ENCODE measurements at places on chromosomes 1 and 21. TPM values are rescaled to one million over a fixed set of nuclear protein-coding genes. Genes with fewer than 3 reads are reported as not detected.

FAM72B gene
- 1.3 TPM for total RNA-seq

GRCh38 chr1:160638926-160639325, 7.9 kb downstream of the SLAMF1 start:
- no peak for DNase-seq

GRCh38 chr1:175168782-175169181, 23.8 kb downstream of the KIAA0040 start:
- DNase-seq: no peak

- DNase-seq: no peak
These were observed 17.8 kb downstream of the OR2B11 start for GRCh38 chr1:247440001-247440620.

DNA sequence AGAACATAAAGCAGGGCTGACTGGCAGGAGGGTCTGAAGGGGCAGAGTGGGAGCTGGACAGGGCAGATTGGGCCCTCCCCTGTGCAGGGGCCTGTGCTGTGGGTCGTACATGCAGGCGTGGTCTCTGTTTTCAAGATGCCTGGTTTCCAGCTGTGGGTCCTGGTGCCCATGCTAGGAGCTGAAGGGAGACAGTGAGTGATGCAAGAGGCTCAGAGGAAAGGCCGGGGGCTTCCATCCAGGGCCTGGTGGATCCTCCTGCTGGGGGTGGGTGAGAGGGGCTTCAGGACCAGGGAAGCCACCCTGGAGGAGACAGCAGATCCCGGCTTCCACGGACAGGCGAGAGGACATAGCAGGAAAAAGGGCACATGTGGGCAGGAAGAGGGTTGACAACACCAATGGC, 349.0 kb upstream of the VAMP3 start:
- DNase-seq: no peak

DNA sequence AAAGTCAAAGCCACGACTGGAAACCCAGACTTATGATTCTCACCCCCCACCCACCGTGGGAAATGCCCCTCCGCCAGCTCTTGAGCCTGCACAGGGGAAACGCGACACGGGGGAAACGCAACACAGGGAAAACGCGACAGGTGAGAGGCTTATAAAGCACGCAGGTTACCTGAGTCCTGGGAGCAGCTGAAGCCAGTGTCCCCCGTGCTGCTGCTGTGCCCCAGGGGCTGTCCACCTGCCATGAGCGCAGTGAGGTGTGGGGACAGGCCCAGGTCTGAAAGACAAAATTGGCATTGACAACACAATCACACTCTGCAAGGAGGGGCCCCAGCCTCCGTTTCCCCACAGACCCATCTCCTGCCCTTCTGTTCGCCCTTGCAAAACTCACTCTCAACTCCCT, 46.3 kb downstream of the GPR161 start:
- no peak for DNase-seq

DNA sequence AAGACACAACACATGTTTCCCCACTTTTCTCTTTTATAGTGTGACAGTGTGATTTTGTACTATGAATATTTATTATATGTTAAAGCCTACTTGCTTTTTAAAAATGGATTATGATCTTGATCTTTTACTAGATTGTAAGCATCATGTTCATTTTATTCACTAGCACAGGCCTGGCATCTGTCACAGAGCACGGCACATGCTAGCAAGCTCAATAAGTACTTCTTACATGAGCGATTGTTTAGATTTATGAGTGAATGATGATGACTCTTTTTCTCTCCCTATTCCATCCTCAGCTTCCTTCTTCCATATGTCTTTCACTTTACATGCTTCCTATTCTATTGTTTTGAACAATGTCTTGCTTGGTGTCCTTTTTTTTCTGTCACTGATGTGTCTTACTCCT, 1454.1 kb downstream of the MRPL39 start:
- DNase-seq: no peak

DNA sequence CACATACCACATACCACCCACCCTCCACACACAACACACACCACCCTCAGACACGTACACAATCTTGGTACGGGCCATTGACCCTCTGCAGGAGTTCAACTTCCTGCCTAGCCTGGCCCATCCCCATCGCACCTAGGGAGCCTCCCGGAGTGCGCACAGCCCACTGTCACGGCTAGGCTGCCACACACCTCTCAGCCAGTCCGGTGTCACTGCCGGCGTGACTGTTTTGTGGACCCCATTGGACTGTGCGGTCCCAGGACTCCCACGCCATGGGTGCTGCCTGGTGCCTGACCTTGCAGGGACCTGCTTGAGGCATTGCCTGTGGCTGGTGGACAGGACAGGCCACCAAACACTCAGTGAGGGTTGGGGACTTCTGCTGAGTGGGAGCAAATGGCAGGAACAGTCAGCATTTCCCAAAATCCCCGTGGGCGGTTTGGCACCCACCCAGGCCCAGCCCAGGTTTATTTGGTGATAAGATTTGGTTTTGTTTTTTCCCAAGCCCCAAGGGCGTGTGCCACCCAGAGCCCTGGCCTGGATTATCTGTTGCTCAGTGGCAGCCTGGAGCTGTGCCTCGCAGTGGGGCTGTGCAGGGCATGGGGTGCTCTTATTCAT, 27.7 kb downstream of the RAB7B start:
- no peak for DNase-seq

GRCh38 chr1:19186001-19186400, 24.1 kb downstream of the UBR4 start:
- DNase-seq: no peak

DNA sequence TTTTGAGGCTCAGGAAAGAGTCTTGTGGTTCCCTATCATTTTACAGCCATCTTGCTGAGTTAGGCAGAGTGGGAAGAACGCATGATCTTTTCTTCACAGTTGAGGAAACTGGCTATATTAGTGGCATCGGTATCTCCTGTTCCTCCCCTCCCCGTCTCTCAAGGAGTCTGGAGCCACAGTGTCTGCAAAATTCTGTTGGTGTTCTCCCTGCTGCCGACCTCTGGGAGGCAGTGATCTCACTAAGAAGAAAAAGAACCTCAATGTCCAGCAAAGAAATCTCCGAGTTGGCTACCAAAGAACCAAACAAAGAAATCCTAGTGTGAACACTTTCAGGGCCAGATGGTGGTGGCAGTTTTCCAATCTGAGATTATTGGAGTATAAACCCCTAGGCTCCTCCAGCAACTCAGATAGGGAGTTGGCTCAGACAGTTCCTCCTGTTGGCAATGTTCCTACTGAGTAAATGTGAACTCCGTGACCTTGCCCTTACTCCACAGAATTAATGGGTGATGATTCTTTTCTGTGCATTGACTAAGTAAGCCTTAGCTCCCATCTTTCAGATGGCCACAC, 41.2 kb downstream of the PRAMEF20 start:
- no peak for DNase-seq

FAM3B gene
- total RNA-seq: 43.1 TPM

DNA sequence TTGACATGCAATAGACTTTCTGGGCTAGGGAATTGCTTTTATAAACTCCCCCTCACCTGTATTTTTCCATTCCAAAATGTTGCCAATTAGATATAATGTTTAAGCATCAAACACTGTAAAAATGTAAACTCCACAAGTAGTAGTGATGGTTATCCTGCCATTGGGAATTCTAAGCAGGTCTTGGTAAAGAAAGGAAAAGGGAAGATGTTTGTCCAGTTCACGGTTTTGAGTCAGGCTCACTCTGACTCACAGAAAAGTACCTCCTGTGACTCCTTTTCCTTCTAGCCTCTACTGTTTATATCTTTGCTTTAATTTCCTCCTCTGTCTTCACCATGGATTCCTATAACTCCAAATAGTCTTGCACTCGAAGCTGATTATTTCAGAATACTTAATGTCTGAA, 19.0 kb upstream of the PTPN14 start:
- DNase-seq: no peak

GRCh38 chr21:29053011-29053553, 20.4 kb downstream of the CCT8 start:
- no peak for DNase-seq

CENPF gene
- total RNA-seq: 3.5 TPM

- DNase-seq: no peak
These were observed 8.5 kb upstream of the NBL1 start for GRCh38 chr1:19635646-19636045.

PTCH2 gene
- 1.9 TPM for total RNA-seq

DNA sequence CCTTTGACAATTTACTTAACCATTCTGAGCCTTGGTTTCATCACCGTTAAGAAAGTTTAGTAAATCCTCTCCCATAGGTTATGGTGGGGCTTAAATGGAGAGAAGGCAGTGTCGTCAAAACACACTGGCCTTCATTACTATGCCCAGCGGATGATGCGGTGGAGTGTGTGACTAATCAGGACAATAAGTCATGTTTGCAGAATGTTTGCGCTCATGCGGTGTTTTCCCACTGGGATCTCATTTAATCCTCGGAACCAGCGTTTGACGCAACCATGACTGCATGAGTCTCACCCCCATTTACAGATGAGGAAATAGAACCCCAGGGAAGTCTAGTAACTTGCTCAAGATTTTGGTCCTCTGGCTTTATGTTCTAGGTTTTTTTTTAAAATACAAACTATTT, 17.5 kb downstream of the SLC26A9 start:
- DNase-seq: no peak

DNA sequence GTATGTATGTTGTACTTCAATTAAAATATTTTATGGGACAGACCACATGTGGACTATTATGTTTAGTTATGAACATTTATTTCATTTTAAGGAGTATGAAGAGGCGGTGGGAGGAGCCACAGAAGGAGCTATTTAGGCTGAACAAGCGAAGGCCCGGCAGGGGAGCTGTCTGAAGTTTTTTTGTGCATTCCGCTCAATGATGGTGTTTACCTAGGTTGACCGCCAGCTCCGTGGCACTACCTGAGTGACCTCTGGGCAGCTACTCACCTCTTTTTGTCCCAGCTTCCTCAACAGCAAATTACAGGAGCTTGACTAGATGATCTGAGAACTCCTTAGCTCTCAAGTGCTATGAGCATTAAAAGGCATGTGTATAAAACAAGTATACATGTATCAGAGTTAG, 32.7 kb upstream of the C1orf198 start:
- DNase-seq: no peak

GRCh38 chr21:35840197-35840799, 220.0 kb downstream of the SETD4 start:
- DNase-seq: peak; percentile 68

SPRR2G gene
- total RNA-seq: not detected

GRCh38 chr1:200381256-200381984, 28.4 kb downstream of the ZNF281 start:
- DNase-seq: no peak

CYP2J2 gene
- total RNA-seq: 14.6 TPM

C1orf74 gene
- 1.8 TPM for total RNA-seq

- no peak for DNase-seq
These were observed 131.1 kb upstream of the WNT4 start for GRCh38 chr1:22273686-22274681.

GRCh38 chr1:41649396-41650027, 165.0 kb upstream of the EDN2 start:
- no peak for DNase-seq

RNPC3 gene
- 26.3 TPM for total RNA-seq
